Stimulated activated CD4-positive, alpha-beta T cell treated with anti-CD3 and anti-CD28 coated beads, Interleukin-4, amount 100 ng/mL, for 24 hours (primary cell): ENCODE measurements at places on chromosomes 6 and 20.

GRCh38 chr6:170110201-170111140 is 180.4 kb downstream of the DLL1 start:
- DNase-seq: no peak

DNA sequence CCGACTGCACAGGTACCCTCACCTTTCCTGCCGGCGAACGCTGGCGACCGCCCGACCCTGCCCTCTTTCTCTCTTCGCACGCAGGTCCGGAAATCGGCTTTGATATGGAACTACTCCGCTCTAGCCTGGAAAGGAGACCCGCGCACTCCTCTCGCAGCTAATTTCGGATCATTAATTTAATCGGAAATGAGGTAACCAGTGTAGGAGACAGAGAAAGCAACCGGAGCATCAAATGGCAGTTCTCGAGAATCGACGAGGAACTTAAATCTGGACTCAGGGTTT is 949 bp upstream of the ATXN1 start:
- no peak for DNase-seq

DNA sequence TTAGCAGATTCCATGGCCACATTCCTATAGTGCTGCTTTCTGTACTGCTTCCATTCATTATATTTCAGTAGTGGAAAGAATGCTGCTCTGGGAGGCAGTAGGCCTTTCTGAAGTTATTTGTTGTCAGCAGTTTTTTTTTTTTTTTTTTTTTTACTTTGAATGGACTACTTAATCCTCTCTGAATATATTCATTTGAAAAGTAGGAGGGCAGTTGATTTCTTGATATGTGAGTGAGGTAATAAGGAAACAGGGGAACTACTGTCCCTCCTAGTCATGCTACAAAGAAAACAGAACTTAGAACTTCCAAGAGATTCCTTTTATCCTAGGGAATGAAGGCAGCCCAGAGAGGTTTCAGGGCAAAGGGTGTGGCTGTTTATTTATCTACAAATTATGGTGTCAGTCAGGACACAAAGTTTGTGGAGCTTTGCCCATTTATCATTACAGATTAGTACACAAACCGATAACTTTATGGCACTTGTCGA is 155.9 kb downstream of the JARID2 start:
- no peak for DNase-seq

DNA sequence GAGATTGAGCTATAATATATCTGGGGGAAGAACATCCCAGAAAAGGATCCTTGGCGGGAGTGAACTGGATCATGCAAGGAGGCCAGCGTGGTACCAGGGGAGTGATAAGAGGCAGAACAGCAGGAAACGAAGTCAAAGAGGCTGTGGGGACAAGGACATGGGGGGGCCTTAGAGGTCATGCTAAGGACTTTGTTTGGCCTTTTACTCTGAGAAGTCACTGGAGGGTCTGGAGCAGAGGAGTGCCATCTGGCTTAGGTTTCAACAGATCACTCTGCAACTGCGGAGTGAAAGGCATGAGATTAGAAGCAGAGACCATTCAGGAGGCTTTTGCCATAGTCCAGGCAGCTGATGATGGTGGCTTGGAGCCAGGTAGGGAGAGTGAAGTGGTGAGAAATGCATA is 24.3 kb downstream of the MRAP2 start:
- DNase-seq: no peak

DNA sequence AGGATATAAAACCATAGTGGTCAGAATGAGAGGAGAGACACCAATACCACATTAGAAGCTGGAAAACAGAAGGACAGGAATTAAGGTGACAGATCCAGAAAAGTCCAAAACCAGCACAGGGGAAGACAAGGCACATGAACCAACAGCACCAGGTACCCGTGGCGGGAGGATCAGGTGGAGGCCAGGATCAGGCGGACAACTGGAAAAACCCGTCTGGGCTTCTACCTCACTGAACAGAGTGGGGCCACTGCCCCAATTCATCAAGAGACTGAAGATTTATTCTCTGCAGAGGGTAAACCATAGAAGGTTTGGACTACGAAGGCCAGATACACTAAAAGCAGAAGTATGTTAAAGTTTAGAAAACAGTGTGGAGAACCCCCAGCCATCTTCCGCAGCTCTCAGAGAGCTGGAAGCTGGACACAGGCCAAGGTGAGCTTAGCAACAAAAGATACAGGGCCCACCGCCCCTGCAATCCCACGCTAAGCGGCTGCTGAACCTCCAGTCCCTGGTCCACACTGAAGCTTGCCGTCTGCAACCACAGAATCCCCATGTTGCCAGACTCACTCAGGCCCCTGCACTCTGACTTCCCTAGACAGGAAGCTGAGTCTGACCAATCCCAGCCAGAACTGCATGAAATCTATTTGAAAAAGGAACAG is 29.9 kb downstream of the ABHD12 start:
- DNase-seq: no peak

DNA sequence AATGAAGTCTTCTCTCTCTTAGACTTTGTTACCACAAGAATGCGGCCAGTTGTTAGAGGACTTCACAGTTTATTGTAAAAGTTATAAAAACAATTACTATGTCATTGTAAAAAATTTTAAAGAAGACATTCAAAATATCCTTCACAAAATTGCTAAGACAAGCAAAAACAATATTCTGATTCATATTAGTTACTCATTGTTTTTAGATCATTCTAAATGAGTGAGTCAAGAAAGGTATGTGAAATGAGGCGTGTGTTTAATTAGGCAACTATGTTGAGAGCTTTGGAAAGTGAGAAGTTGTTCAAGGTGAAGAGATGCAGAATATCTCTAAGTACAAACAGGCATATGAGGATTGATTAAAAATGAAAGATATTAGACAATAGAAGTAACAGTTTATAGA is 875.3 kb downstream of the EYS start:
- DNase-seq: no peak
